Stimulated activated CD4-positive, alpha-beta T cell treated with anti-CD3 and anti-CD28 coated beads, Interleukin-1b, Interleukin-23, amount 100 ng/mL, for 1 hour (primary cell): ENCODE measurements at places on chromosomes 3 and 15.

GRCh38 chr3:196235452-196236122 lies 19.3 kb downstream of the SLC51A start:
- DNase-seq = no peak

- no peak for DNase-seq
Observed at GRCh38 chr15:39344662-39345141, 236.2 kb upstream of the THBS1 start.

DNA sequence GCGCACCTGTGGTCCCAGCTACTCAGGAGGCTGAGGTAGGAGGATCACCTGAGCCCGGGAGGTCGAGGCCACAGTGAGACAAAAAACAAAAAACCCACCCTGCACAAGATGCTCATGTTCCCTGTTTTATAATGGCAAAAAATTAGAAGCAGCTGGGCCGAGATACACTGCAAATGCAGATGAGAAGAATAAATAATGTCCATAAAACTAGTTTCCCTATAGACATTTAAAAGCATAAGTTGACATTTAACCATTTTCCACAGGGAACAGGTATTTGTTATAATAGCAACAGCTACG lies 537 bp upstream of the SCAP start:
- DNase-seq = no peak

GRCh38 chr15:83784975-83785374 lies 131.1 kb downstream of the ADAMTSL3 start:
- no peak for DNase-seq

GRCh38 chr3:11953778-11954177 lies 50.4 kb upstream of the SYN2 start:
- DNase-seq = no peak

- DNase-seq = no peak
Observed at GRCh38 chr3:63611382-63611781, 41.1 kb upstream of the SNTN start.

GRCh38 chr3:11059090-11059798 lies 66.7 kb downstream of the SLC6A1 start:
- no peak for DNase-seq

- DNase-seq = no peak
Observed at GRCh38 chr15:63041402-63041973, 1.1 kb upstream of the TPM1 start.

DNA sequence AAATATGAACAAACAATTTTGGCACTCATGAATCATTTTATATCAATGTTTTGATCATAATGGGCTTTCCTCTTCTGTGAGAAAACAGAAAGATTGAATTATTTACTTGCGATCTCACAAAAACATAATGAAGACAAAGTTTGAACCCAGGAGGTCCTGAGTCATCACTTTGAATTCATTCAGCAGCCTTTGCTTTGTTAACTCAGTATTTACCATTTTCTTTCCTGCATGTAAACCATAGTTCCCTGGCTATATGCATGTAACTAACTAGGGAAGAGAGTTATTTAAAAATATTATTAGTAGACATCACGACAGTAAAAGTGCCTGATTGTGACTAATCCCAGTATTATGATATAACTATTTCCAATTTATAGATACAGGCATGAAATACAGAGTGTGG lies 1026.2 kb downstream of the PLOD2 start:
- DNase-seq = no peak

GRCh38 chr3:32467333-32468070 lies 35.1 kb downstream of the CMTM6 start:
- peak; percentile 37 for DNase-seq

- no peak for DNase-seq
Observed at GRCh38 chr3:178676077-178676476, 139.8 kb downstream of the KCNMB2 start.

DNA sequence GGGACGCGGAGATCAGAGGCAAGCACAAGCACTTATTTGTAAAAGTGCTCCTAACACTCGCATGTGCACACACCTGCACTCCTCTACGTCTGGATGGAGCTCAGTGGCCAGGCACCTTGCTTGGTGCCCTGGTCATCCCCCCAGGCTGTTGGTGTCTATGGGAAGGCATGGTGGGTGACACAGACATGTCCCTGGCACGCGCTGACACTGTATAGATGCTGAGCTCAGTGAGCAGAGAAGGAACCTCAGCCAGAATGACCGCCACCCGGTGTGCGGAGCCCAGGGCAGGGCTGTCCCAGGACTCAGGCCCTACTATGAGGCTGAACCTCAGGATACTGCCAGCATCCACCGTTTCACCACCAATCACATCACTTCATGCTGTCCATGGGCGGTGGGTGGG lies 64.5 kb downstream of the NIPA2 start:
- DNase-seq = no peak

- DNase-seq = no peak
Observed at GRCh38 chr3:194396859-194397756, 2.0 kb downstream of the GP5 start.

GRCh38 chr3:89584398-89584797 lies 477.0 kb downstream of the EPHA3 start:
- no peak for DNase-seq

- DNase-seq = no peak
Observed at GRCh38 chr15:93028632-93029213, 60.3 kb downstream of the RGMA start.

- DNase-seq = peak; percentile 65
Observed at GRCh38 chr15:40279437-40280141, 3.3 kb downstream of the ANKRD63 start.

GRCh38 chr15:82048811-82049210 lies 3.0 kb upstream of the MEX3B start:
- no peak for DNase-seq

DNA sequence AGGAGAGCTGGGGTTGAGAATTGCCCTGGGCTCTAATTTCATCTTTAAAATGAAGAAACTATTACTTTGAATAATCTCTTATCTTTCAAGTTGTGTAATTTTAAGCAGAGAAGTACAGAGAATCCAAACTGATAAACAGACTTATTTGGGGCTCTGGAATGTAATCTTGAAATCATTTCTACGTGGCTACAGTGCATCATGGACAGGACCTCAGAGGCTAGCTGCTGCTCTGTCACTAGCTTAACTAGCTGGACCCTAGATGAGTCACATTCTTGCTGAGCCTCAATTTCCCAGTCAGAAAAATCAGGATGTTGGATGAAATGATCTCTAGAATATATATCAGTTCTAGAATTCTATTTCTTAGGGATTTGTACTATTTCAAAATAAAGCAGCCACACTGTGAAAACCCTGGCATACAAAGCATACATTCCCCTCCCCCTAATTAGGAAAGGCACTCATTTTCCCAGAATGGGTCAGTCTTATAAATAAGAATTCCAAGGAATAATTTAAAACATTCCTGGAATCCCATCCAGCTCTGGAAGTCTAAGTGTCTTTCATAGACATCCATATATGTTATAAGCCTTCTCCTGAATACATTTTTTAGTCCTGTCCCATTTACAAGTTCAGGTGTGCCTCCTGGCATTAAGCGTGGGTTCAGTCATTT lies 47.2 kb downstream of the RASGRP1 start:
- DNase-seq = no peak

GRCh38 chr15:41774882-41775417 lies 666 bp downstream of the MAPKBP1 start:
- no peak for DNase-seq

DNA sequence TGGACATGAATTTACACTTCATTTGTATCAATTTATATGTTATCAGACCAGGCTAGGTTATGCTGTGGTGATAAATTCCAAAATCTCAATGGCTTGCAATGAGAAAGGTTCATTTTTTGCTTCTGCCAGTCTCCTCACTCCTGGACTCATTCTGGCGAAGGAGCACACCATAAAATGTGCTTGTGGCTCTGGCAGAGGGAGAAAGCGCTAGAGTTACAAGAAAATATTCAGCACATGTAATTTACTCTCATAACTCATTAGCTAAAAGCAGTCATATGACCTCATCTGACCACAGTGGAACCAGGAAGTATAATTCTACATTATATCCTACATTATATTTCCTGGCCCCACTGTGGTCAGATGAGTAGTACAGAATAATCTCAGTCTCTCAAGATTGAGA lies 193.8 kb downstream of the BCHE start:
- no peak for DNase-seq
